ENCODE measurements at places on chromosomes 4 and X.

DNA sequence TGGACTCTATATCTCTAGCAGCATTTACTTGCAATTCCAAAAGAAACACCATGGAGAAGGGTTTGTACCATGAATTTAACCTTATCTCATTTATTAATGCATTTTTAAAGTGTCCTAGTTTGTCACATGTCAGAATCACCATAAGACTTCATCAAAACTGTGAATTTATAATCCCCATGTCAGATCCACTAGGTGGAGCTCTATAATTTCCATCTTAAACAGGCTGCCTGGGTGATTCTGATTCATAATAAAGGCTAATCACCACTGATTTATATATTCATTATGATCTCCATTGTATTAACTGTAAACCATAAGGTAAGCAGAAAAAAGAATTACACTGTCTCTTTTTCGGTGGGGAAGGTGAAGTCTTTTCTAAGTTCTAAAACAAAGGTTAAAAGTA, 4.0 kb downstream of the TCEAL2 start:
- peak; percentile 1 for DNase-seq

DNA sequence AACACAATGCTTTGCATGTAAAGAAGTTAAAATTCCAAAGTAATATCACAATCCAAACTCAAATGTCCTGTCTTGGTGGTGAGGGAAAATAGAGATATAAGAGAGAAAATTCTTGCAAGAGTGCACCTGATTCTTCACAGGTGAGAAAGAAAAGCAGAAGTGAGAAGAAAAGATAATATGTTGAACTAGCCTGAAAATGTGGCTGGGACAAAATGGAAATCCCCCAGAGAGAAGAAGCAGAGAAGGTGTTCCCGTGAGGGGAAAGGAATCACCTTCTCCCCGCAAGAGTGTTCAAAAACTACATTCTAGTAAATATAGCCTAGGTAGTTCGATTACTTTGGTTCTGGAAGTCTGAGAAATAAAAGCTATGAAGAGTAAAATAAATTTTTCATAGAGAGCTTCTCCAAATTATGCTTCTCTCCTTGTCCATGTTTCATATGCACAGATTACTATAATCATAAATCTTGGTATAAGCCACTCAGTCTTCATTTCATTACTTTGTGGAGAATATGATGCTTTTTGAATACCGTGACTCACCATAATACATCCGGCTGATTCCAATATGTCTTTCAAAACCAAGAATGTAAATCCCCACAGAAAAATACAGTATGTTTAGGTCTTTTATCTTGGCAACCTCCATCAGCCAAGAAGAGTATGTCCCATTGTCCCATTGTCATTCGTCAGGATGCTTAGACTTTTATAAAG, 63.1 kb downstream of the COX18 start:
- no peak for DNase-seq

GRCh38 chr4:186191200-186192065, at the start of gene CYP4V2:
Gene CYP4V2 (plus strand): TSS chr4:186191567. CDS start chr4:186191824, 257 bp downstream.
- DNase-seq: peak; percentile 71

GRCh38 chr4:17301869-17302268, 210.0 kb downstream of the QDPR start:
- no peak for DNase-seq

DNA sequence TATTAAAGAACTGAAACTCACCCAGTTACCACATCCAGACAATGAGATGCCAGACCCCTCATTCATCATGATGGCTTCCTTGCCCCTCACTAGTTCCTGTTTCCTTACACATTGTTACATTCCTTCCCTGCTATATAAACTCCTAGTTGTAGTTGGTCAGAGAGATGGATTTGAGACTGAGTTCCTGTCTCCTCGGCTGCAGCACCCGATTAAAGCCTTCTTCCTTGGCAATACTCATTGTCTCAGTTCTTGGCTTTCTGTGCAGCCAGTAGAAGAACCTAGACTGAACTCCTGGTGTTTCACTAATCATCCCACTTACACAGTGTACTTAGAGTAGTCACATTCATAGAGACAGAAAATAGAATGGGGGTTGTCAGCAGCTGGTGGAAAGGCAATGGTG, 324.7 kb downstream of the TRIML1 start:
- no peak for DNase-seq

GRCh38 chr4:24809815-24810405, 14.5 kb downstream of the SOD3 start:
- DNase-seq: peak; percentile 9

- DNase-seq: no peak
Measured at GRCh38 chr4:52091801-52092200, 40.7 kb downstream of the SPATA18 start.

- DNase-seq: no peak
Measured at GRCh38 chr4:1898681-1899080, 27.5 kb downstream of the NSD2 start.

- DNase-seq: no peak
Measured at GRCh38 chr4:113243312-113243711, 193.9 kb downstream of the ANK2 start.

DNA sequence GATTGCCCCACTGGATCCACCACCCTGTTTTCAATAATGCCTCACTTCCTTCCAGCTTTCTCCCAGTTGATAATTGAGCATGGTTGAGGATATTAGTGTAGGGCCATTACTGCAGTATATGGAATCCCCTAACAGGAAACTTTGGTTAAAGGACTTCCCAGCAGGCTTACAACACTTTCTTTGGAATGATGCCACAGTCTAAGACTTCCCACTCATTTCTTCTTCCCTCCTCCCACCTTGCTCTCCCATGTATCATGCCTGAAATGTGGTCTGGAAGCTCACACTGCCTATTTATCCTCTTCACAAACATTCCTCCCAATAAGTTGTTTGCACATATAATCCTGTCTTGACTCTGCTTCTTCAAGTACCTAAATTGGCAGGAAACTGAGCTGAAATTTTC, 863.3 kb downstream of the CENPC start:
- DNase-seq: peak; percentile 92

DNA sequence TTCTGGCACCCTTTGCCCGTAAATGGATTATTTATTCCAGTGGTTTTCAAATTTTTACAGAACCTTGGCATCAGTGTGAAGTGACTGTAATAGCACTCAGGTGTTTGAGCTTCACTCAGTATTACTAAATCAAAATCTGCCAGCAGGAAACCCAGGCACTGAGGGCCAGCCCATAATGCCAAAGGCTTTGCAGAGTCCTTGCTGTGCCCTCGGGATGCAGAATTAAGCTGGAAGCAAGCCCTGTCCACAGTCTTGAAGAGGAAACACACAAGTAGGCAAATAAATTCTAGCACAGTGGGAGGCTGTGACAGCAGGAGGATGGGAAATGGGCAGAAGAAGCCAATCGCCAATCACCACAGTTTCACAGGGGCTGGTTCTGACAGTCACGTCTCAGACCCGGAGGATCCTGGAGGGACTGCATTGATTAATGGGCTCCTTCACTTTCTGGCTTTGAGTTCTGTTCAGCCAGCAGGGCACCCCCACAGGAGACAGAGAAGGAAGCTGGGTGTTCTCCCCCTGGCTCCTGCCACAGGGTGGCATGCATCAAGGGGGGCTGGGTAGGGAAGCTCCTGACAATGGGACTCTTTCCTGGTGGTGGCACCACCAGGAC, 138.8 kb downstream of the MTNR1A start:
- DNase-seq: no peak

DNA sequence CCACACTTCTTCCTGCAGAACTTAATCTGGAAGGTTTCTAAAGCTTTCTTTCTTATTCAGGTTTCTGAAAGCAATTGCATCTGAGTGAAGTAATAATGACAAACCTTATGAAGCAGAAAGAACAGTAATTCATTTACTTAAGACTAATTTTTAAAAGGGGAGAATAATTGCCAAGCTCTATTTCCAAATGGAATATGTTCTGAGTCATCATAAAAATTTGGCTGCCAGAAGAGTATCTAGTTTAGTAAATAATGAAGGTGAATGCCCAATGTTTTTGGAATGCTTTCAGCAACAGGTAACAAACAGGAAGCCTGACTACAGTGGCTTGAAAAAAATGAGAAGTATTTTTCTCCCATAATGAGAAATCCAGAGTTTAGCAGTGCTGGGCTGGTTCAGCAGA, 227.3 kb upstream of the TET2 start:
- no peak for DNase-seq

DNA sequence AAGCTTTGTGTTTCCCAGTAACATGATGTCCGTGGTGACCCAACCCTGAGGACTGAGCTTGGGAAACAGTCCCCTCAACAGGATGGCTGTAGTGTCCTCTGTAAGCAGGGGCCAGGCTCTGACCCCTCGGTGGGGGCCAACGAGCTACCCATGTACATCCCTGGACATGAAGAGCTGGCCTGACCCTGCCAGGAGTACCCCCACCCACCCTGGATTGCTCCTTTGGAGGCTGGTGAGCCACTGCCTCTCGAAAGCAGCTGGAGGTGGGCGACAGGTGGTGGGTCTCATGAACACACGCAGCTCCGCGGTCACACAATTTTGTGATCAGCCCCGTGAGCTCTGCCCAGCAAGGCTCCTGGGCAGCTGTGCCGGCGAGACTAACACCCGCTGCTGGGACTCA, 33.5 kb downstream of the NSG1 start:
- no peak for DNase-seq

DNA sequence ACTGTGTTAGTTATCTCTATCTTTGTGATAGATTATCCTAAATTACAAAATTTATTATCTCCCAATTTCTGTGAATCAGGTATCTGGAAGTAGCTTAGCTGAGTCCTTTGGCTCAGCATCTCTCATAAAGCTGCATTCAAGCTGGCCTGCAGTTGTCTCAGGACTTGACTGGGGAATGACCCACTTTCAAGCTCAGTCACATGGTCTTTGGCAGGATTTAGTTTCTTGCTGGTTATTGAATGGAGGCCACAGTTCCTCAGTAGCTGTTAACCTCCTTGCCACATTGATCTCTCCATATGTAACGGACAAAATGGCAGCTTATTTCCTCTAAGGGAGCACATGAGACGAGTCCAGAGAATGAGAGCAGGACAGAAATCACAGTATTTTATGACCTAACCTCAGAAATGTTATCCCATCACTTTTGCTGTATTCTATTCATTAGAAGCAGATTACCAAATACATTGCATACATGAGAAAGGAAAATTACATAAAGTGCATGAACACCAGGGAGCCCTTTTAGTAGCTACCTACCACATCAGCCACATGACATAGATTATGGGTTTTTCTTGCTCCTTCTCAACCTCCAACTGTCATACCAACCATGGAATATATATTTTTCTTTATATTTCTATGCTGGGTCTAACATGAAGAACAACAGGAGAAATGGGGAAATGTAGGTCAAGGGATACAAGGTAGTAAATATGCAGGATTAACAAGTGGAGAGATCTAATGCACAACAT, 730.1 kb downstream of the CCSER1 start:
- no peak for DNase-seq

GRCh38 chrX:34503119-34503518, 154.0 kb downstream of the TMEM47 start:
- DNase-seq: no peak

DNA sequence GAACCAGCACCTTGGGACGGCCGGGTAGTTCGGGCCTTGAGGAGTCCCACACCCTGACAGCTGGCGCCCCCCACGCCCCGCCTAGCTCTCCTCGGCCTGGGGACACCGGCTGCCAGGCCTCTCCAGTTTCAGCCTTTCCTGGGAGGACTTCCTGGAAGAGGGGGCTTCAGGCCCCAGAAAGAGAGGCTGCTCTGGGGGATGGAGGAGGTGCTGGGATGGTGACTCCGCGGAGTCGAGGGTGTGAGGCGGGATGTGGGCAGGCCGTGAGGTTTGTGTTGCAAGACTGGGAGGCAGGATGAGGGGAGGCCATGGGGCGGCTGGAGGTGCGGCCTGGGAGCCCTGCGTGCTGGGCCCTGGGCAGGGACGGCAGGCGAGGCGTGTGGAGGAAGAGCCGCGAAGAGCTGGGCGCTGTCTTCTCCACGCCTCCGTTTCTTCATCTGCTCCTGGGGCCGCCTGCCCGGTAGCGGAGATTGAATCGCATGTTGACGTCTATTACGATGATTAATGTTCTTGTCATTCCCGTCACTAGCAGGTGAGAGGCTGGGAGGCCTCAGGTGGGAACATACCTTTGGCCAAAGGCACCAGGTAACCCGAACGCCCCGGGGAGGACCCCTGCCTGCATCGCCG, 918 bp upstream of the FGFRL1 start:
- DNase-seq: peak; percentile 93

GRCh38 chr4:107719207-107719921, 670 bp downstream of the PAPSS1 start:
- DNase-seq: peak; percentile 46

DNA sequence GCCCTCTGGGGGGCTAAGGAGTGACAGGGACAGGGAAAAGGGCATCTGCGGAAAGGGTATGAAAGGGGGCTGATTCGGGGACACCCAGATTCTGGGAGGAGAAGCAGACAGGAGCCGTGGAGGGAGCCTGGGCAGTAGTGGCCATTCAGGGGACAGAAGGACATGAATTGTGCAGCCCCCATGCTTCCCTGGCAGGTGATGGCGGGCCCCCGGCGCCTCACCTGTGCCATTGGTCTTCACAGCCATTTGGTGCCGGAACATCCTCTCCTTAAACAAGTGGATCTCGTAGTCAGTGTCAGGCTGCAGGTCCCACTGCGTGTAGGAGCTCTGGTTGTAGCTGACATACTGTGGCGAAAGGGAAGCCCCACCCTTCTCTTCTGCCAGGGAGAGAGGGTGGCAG, 21.9 kb downstream of the L1CAM start:
- no peak for DNase-seq

GRCh38 chrX:28628120-28628519, 40.9 kb downstream of the IL1RAPL1 start:
- no peak for DNase-seq

DNA sequence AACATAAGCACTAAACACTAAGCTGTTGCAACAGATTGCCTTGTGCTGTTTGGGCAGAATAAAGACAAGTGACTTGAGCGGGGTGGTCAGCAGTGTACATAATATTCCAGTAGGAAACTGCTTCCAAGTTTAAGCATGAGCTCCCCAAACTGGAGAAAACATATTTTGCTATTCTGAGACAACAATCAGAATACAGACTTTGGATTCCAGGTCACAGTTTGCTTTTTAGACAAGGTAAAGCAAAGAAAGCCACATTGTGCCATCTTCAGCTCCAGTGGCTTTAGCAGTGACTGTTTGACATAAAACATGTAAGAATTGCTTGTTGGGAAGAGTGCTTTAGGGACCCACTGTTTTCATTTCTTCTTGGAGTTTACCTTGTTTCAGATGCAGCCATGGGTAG, 136.0 kb downstream of the FNIP2 start:
- DNase-seq: no peak

GRCh38 chr4:184553891-184554290, 79.5 kb upstream of the IRF2 start:
- no peak for DNase-seq

- no peak for DNase-seq
Measured at GRCh38 chr4:2843941-2844584, 419 bp downstream of the ADD1 start.

DNA sequence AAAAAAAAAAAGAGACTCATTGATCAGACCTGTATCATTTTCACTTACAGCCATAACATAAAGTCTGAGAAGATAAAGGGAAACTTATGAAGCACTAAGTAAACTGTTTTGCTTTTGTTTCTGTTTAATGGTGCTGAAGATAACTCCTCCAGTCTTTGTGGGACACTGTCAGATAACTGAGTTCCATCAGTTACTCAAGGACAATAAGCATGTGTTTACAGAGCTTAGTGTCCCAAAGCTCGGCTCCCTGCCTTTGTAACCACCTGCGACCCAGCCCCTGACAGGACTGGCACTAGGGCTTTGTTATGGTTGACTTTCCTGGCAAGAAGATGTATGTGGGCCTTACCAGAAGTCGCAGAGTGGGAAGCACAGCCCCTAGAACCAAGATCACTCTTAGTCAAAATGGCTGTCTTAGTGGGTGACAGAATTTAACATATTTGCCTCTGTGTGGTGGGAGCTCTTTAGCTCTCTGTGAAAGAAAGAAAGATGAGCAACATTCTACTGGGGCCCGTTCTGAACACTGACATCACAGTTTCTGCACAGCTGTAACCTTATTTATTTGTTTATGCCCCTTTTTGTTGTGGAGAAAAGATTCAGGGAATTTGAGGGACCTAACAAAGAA, 68.1 kb downstream of the FNIP2 start:
- DNase-seq: no peak
